ENCODE measurements at places on chromosomes 3 and 15.

GRCh38 chr3:87780811-87781210, 278.0 kb downstream of the CGGBP1 start:
- no peak for DNase-seq

- DNase-seq: peak; percentile 71
Measured at GRCh38 chr3:58237941-58238681, 519 bp downstream of the ABHD6 start.

GRCh38 chr3:46019707-46020106, 7.6 kb downstream of the XCR1 start:
- no peak for DNase-seq

DNA sequence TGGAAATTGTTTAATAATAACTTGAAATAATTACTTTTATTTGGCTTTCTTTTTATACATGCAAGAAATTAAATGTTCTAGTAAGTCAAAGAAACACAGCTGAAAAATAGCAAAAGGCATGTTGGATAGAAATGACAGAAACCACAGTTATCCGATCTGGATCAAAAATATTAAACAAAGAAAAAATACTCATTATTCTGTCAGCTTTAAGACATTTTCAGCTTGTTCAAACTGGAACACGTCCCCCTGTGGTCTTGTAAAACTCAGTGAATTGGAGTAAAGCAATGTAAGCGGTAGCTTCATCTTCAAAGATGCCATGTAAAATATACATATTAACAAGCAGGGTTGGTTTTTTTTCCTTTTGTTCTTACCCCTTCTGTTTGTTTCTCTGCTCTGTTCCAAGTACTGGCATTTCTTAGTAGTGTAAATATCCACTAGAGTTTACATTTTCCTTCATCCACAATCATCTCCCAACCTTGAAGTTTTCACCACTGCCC, 223.4 kb downstream of the IGSF11 start:
- no peak for DNase-seq

DNA sequence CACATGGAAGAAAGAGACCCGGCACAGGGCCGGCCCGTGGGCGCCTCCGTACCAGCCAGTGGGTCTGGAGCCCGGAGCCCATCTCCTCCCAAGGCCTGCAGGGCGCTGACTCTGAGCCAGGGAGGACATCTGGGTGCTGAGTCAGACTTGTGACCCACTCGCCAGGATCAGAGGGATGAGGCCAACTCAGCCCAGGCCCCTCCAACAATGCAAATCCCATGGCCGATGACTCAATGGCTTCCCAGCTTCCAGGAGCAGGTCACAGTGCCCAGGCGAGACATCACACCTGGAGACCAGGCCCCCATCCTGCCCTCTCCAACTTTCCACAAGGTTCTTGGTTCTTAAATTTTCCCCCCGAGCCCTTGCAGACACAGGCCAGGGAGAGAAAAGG, 95.1 kb downstream of the LRIG1 start:
- DNase-seq: no peak

DNA sequence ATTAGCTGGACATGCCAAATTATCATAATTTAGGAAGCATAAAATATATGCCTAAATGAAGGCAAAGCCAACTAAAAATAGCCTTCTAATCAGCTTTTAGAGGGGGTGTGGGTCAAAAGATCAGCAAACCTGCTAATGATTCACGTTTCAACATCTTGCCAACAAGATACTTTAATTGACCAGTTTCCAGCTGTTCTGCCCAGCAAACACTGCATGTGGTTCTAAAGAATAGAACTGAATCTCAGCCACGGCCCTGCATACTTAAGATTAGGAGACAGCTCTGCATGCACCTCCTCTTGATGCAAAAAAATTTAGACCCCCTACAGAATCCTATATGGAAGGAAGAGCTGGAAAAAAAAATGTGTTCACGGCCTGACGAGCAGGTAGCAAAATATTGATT, 500.5 kb downstream of the TBL1XR1 start:
- no peak for DNase-seq

DNA sequence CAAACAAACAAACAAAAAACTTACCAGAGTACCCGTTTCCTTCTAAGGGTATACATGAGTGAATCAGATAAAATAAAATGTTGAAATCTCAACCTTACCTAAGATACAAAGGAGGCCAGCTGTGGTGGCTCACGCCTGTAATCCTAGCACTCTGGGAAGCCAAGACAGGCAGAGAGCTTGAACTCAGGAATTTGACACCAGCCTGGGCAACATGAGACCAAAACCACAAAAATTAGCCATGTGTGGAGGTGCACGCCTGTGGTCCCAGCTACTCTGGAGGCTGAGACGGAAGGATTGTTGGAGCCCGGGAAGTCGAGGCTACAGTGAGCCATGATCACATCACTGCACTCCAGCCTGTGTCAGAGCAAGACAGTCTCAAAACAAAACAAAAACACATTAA, 11.0 kb upstream of the FAM219B start:
- no peak for DNase-seq

GRCh38 chr3:179811321-179812095, 158.7 kb downstream of the USP13 start:
- DNase-seq: no peak

- DNase-seq: no peak
Measured at GRCh38 chr3:52484680-52485461, 10.3 kb upstream of the STAB1 start.

GRCh38 chr15:57639306-57639705, 47.6 kb downstream of the MYZAP start:
- DNase-seq: no peak

- no peak for DNase-seq
Measured at GRCh38 chr15:95868450-95868849, 462.1 kb upstream of the NR2F2 start.

DNA sequence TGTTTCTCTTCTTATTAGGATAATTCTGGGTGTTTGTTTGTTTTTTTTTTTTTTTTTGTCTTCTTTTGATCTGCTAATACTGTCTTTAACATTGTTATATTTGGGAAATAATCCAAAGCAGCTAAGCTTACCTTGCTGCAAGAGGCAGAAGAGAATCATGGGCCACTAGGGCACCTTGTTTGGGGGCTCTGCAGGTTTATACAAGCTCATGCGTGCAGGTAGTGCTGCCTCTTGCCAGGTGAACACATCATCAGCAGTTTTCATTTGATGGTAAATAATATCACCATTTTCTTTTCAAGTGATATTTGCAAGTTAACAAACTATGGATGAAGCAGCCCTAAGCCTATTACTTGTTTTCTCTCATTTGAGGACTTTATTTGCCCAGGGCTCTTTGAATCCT, 37.9 kb downstream of the MAP3K13 start:
- DNase-seq: no peak

DNA sequence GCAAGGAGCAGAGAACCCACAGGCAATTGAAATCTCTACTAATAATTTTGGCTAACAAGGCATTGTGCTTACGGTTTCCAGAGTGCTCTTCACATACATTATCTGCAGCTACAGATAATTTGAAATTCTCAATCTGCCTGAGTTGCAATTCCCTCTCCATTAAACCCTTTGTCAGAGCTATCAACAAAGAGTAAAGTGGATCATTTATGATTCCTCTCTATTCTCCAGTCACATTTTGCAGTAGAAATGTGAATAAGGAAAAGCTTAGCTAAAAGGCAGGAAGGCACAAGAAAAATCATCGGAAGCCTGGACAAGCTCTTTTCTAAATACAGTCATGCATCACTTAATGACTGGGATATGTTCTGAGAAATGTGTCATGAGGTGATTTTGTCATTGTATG, 49.6 kb downstream of the FAM98B start:
- DNase-seq: no peak

GRCh38 chr3:134374105-134374790, at the start of gene AMOTL2:
TSS of gene AMOTL2 (minus strand) at chr3:134374447. CDS start at chr3:134371433, 3,014 bp downstream.
- peak; percentile 93 for DNase-seq

- DNase-seq: no peak
Measured at GRCh38 chr3:150480877-150481276, 65.4 kb downstream of the SERP1 start.

Measured in type B pancreatic cell (in vitro differentiated cells).